ENCODE measurements at places on chromosomes 12 and 14.

GRCh38 chr12:16165506-16165905 lies 112.0 kb downstream of the SLC15A5 start:
- DNase-seq, result peak; percentile 2

DNA sequence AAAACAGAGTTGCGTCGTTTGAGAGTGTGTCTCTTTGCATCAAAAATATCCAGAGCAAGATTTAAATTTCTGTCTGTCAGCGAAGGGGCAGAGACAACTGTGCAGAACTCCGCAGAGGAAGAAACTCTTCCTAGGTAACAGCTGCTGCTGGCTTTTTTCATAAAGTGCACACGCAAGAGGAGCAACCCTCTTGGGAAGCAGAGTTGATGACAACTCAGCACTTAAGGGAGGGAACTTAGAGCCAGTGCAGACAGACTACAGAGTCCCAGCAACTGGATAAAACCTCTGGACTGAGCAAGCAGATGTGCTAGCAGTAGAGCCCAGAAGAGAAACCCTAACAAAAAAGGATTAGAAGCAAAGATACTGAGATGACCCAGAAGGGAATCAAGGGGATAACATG lies 337.1 kb downstream of the PCNX1 start:
- DNase-seq, result no peak

- DNase-seq, result no peak
Observed at GRCh38 chr12:82474798-82475184, 116.5 kb downstream of the METTL25 start.

GRCh38 chr14:33936391-33936790 lies 14.5 kb downstream of the EGLN3 start:
- no peak for DNase-seq

DNA sequence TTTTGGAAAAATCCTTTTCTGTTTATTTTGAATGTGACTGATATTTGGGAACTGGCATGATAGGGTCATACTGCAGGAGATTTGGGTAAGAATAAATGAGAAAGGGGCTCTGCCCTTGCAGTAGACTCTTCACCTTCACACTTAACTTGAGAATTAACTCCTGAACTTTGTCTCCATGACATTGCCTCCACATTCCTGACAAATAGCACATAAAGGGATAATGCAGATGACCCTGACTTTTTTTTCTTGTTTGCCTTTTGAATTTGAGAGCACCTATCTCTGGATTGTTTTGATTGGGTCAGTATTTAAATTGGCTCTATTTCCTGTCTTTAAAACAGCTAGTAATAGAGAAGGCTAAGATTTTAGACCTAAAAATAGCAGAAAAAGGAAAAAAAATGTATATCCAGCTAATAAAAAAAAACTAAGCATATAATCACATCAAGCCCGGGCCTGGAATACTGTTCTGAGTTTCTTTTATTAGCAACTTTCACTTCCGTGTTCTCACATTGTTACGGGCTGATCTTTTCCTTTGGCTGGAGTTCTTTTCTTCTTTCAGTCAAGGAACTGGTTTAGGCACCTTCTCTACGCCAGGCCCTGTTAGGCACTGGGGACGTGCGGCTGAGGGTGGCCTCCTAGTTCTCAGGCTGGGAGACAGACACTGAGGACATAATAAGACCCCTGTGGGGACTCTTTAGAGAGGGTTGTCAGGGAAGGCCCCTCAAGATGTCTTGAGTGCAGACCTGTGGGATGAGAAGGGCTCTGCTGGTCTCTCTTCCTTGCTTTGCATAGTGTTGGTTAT lies 53.1 kb upstream of the GNPNAT1 start:
- no peak for DNase-seq

- no peak for DNase-seq
Observed at GRCh38 chr14:80930836-80931389, 10.6 kb downstream of the CEP128 start.

Measured in SHP77 treated with DMSO at 0.1 percent for 48 hours (cell line).